Activated CD4-positive, alpha-beta T cell treated with anti-CD3 and anti-CD28 coated beads, Interleukin-2, amount 10 ng/mL, durations not matched to agents 24 days and 14 days (primary cell): ENCODE measurements at places on chromosomes 6 and 20. TPM values are rescaled to one million over a fixed set of nuclear protein-coding genes. Genes with fewer than 3 reads are reported as not detected.

DNA sequence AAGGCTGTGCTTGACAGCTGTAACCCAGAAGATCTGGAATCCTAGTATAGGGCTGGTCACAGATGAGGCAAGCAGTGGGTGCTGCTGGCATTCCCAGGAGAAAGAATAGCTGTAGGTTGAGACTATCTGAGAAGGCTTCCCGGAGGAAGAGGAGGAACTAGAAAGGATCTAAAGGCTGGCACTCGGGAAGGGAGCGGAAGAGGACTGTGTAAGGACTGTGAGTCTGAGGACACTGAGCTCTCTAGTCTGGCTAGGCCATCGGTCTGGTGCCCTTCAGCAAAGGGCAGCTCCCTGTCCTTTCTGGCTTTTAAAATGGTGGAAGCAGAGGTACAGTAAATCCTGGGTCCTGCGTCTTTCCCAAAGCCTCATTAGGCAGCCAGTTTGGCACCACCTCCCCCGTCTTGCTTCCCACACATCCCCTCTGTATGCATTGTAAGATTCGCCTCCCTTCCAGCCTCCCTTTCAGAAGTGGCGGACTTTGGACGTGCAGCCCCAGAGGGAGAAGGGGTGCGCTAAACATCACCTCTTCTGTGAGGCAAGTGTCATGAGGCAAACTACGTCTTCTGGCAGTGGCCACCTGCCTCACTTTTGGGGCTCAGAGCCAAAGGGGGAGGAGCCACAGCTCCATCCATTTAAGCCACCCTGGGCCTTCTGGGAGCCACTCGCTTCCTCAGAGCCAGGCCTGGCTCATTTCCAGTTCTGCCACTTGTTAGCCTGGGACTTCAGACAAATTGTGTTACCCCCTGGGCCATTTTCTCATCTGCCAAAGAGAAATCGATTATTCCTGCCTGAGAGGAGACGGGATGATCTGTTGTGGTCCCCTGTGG, 8.6 kb downstream of the SNPH start:
- DNase-seq, result peak; percentile 47
- H3K4me3 ChIP-seq, result no peak overlapping the region
- H3K27ac ChIP-seq, result no peak overlapping the region
- H3K27me3 ChIP-seq, result no peaks in the 10 kb centered on the region

DNA sequence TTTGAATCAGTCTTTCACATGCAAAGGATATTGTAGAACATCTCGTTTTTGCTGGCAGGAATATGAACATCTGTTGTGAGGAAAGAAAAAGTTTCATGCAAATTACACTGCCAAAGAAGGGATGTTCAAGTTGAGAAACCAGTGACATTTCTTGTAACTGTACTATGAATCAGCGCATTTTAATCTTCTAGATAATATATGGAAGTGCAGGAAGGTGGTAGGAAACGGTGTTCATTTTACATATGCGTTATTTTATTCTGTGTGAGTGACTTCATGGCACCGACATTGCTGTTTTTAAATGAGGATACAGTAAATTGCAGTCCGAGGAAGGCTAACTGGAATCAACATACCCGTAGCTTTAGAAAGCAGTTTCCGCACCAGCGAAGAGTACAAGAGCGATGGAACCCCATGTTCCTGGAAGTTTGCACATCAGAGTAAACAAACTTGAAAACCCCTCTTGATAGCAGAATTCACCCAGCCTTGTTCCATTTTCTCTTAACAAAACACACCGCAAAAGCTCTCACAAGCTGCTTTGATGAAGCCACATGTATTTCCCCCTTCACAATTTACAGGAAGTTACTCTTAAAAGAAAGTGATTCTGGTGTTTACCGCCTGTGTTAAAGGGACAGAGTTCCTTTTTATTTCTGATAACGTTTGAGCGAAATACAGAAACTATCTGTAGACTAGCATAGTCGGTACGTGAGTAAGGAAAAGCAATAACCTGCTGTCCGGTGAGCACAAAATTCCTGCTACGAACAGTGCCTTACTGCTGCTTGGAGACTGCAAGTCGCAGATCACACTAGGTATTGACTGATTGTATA, 11.5 kb downstream of the PRDM1 start:
- H3K27me3 ChIP-seq, result no peaks in the 10 kb centered on the region
- DNase-seq, result peak; percentile 92
- H3K36me3 ChIP-seq, result peaks cover 72% of the 10 kb centered on the region
- H3K4me3 ChIP-seq, result peak overlapping the region; percentile 91

Gene NT5E
- total RNA-seq, result 14.8 and 15.2 TPM in 2 replicates

DNA sequence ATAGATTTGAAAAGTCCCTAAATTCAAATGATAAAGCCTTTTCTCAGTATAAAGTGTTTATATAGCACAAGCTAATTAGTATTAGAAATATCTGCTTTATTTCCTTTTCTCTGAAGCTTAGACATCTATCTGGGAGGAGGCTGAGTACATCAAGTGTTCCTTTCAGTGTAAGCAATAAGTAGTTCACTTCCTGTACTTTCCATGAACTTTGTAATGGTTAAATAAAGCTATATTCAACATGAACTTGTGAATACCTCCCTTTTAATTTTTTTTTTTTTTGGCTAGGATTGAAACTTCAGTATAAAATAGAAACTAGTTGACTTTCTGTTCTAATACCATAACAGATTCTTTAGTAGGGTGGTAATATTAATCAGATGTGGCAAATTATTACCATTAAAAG, 190.9 kb downstream of the CENPW start:
- no peak for DNase-seq
- H3K36me3 ChIP-seq, result no peaks in the 10 kb centered on the region
- no peak overlapping the region for H3K4me3 ChIP-seq
- peaks cover 2% of the 10 kb centered on the region for H3K27me3 ChIP-seq

Gene VSX1
- not detected in 2 replicates for total RNA-seq

Gene ANKRD66
- total RNA-seq, result not detected in 2 replicates

DNA sequence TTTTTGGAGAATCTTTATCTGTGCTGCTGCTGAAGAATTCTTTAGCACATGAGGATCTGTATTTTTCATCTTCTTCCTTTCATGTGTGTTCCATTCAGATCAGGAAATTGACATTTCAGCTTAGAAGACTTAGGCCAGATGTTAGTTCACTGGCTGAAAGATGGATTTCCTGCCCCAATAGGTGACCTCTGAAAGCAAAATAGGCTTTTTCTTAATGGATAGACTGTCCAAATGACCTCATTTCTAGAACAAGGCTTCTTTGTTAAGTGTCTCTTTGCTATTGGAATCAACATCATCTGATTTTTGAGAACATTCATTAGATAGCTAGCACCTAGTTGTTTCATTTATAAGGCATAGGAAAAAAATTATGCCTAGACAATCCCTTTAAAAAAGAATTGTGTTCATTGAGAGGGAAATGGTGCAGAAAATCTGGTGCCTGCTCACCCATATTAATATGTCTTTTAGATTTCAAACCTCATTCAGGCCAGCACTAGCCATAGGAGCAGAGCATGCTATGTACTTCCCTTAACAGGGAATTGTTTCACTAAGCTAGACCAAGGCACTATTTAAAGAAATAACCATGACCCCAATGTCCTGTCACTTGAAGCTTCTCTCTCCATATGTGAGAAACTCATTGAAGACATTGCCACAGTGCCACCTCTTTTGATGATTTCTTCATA, 13.6 kb upstream of the SASH1 start:
- no peak overlapping the region for H3K27ac ChIP-seq
- no peaks in the 10 kb centered on the region for H3K4me1 ChIP-seq
- no peaks in the 10 kb centered on the region for H3K36me3 ChIP-seq
- no peak overlapping the region for H3K4me3 ChIP-seq
- DNase-seq, result no peak

DNA sequence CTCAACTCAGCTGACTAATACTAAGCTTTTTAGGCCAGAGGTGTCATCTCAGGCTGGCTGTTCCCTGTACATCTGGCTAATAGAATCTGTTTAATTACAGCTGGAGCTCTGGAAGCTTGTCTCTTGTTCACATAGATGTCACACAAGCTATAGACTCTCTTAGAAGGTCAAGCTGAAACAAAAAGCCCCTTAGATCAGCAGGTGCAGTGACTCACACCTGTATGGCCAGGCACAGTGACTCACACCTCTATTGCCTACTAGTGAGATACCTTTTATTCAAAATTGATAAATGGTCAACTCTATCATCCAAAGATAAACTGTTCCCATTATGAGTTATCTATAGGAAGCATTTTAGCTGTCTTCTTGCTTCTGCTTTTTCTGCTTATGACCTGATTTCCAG, 29.9 kb upstream of the MTHFD1L start:
- H3K36me3 ChIP-seq, result no peaks in the 10 kb centered on the region
- DNase-seq, result no peak

DNA sequence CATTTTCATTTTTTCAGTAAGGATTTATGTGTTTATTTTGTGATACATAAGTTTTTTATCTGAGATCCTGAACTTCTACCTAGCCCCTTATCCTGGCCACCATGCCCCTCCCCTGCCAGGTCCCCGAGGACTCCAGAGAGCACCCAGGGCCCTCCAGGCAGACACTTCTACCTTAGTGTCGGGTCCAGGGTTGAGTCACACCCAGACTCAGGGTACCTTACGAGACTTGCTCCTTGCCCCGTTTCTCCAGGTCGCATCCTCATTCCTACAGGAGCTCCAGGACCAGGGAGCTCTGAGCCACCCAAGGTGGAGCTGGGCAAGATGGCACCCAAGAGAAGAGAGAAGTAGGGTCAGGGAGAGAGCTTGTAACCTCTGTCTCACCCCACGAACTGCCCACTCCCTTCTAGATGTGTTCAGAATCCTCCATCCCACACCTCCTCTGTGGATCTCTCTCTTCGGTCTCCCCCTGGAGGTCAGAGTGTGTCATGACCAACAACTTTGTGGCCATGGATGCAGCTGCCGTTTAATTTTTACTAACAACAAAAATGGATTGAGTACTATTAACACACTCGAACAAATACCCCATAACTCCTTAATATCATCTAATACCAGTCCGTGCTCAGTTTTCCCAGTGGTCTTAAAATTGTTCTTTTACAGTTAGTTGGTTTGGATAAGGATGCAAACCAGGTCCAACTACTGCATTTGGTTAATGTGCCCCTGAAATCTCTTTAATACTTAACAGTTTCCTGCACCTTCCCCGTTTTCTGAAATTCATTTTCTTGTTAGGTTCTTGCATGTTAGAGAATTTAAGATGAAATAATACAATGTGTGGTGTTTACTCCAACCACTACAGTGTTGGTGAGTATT, 130.6 kb upstream of the INSM1 start:
- H3K36me3 ChIP-seq, result no peaks in the 10 kb centered on the region
- peaks cover 2% of the 10 kb centered on the region for H3K4me1 ChIP-seq
- DNase-seq, result peak; percentile 78
- H3K4me3 ChIP-seq, result no peak overlapping the region
- H3K27me3 ChIP-seq, result peaks cover 1% of the 10 kb centered on the region

- H3K4me3 ChIP-seq, result no peak overlapping the region
- H3K27me3 ChIP-seq, result peaks cover 11% of the 10 kb centered on the region
- no peaks in the 10 kb centered on the region for H3K36me3 ChIP-seq
- no peak for DNase-seq
Observed at GRCh38 chr6:131555992-131556391, 17.0 kb upstream of the ARG1 start.

Gene TRAPPC3L
- total RNA-seq, result not detected in 2 replicates

GRCh38 chr20:60869625-60870024, 382.4 kb upstream of the CDH4 start:
- H3K27me3 ChIP-seq, result no peaks in the 10 kb centered on the region
- no peak overlapping the region for H3K27ac ChIP-seq
- H3K4me3 ChIP-seq, result no peak overlapping the region
- DNase-seq, result no peak
- no peaks in the 10 kb centered on the region for H3K4me1 ChIP-seq

GRCh38 chr6:149089510-149089909, 228.0 kb upstream of the TAB2 start:
- no peak overlapping the region for H3K4me3 ChIP-seq
- H3K27me3 ChIP-seq, result no peaks in the 10 kb centered on the region
- peaks cover 10% of the 10 kb centered on the region for H3K36me3 ChIP-seq
- peak overlapping the region; percentile 35 for H3K27ac ChIP-seq
- peaks cover 71% of the 10 kb centered on the region for H3K4me1 ChIP-seq
- peak; percentile 57 for DNase-seq

GRCh38 chr6:112311950-112312547, 35.1 kb upstream of the RFPL4B start:
- H3K4me1 ChIP-seq, result no peaks in the 10 kb centered on the region
- no peak overlapping the region for H3K4me3 ChIP-seq
- no peak overlapping the region for H3K27ac ChIP-seq

Gene SLC26A8
- total RNA-seq, result not detected in 2 replicates

DNA sequence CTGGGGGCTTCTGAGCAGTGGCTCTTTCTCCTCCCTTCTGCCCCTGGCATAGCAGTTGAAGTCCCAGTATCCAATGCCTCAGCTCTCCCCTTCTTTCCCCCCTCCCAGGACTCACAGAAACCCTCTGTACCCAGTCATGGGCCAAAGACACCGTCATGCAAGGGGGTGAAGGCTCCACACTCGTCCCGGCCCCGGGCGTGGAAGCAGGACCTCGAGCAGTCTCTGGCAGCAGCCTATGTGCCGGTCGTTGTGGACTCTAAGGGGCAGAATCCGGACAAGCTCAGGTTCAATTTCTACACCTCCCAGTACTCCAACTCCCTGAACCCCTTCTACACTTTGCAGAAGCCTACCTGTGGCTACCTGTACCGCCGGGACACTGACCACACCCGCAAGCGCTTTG, 10.4 kb upstream of the GUCA1A start:
- DNase-seq, result no peak
- no peak overlapping the region for H3K27ac ChIP-seq
- H3K27me3 ChIP-seq, result peaks cover 14% of the 10 kb centered on the region
- peaks cover 7% of the 10 kb centered on the region for H3K4me1 ChIP-seq
- H3K36me3 ChIP-seq, result no peaks in the 10 kb centered on the region
- no peak overlapping the region for H3K4me3 ChIP-seq

Gene RPRD1B
- total RNA-seq, result 49.8 and 51.2 TPM in 2 replicates

DNA sequence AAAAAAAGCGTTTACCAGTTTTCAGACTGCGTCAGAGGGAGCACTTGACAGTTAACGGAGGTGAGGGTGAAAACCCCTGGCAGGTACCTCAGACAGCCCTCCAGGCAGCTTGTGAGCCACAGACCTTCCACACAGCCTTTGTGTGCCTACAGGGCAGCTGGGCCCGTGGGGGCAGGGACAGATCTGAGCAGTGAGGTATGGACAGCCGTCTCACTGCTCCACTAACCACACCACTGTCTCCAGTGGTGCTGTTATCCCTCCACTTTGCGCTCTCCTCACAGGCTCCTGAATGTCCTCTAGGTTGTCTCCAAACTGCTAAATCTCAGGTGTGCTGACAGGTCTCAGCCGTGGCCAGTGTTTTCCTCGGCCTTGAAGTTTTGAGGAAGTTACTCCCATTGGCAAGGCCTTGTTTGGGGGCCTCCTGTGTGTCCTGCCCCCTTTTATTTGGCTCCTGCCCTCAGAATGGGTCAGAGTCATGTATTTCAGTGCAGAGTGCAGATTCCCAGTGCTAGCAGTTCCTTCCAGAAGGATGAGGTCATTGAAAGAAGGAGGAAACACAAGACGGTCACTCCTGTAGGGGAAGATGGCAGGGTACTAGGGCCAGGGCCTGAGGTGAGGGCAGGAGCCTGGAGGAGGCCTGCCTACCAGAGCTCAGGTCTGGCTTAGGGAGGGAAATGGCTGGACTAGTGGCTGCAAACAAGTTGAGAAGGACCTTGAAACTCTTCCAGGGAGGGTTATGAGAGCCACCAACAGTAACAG, 11.8 kb downstream of the GFRA4 start:
- no peak for DNase-seq
- no peak overlapping the region for H3K27ac ChIP-seq
- H3K4me3 ChIP-seq, result no peak overlapping the region
- peaks cover 6% of the 10 kb centered on the region for H3K4me1 ChIP-seq
- H3K27me3 ChIP-seq, result peaks cover 1% of the 10 kb centered on the region
- H3K36me3 ChIP-seq, result no peaks in the 10 kb centered on the region
